ENCODE measurements at places on chromosomes 1 and 21.

DNA sequence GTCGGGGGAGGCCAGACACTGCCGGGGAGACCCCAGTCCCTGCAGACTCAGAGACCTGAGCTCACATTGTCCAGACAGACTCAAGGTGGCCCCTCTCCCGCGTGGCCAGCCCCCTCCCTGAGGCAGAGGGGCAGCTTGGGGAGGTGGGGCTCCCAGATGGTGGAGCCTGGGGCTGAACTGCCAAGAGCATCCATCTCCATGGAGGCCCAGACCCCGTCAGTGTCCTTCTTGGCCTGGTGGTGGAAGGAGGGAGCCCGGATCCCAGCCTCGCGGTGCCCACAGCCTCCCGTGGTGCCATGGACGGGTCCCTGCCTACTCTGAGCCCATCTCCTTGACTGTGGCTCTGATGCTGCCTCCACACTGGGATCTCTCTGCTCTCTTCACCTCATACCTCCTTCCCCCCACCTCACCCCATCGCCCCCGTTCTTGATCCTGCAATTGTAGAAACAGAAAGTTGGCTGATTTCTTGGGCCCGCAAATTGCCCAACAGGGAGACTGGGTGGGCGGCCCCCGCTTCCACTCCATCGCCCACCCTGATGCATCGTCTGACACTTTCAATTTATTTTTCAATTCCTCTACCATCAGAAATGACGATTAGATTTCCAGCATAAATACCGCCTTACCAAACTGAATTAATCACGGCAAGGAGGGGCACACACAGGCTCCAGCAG, 348.9 kb downstream of the MATN1 start:
- no peak for DNase-seq

- DNase-seq, result peak; percentile 71
Measured at GRCh38 chr1:109530457-109531087, 9.1 kb upstream of the GPR61 start.

GRCh38 chr1:162026881-162027280, 3.2 kb upstream of the OLFML2B start:
- DNase-seq, result no peak

DNA sequence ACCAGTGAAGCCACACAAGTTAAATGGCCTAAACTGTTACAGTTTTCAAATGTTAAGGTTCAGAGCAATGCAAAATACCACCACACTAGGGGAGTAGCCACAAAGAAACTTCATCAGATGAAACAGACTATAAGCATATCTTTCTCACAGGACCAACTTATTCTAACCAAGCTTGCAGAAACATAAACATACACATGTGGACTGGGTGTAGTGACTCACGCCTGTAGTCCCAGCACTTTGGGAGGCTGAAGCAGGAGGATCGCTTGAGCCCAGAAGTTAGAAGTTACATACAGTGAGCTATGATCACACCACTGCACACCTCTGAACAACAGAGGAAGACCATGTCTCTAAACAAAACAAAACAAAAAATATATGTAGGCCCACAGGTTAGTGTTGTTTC, 17.3 kb downstream of the WDR47 start:
- no peak for DNase-seq

- DNase-seq, result no peak
Measured at GRCh38 chr1:153791648-153792253, 16.5 kb downstream of the SLC27A3 start.

DNA sequence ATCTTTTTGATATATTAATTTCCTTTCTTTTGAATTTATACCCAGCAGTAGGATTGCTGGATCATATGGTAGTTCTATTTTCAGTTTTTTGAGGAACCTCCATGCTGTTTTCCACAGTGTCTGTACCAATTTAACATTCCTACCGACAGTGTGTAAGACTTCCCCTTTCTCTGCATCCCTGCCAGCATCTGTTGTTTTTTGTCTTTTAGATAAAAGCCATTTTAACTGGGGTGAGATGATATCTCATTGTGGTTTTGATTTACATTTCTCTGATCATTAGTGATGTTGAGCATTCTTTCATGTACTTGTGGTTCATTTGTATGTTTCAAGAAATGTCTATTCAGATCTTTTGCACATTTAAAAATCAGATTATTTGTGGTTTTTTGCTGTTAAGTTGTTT, 62.4 kb upstream of the STUM start:
- no peak for DNase-seq

GRCh38 chr1:209584231-209584672, 738 bp downstream of the CAMK1G start:
- DNase-seq, result no peak

- DNase-seq, result no peak
Measured at GRCh38 chr1:168427051-168427450, 116.7 kb downstream of the XCL2 start.

- no peak for DNase-seq
Measured at GRCh38 chr1:211732293-211732980, 57.0 kb upstream of the NEK2 start.

- no peak for DNase-seq
Measured at GRCh38 chr21:39661740-39662139, 49.0 kb downstream of the B3GALT5 start.

DNA sequence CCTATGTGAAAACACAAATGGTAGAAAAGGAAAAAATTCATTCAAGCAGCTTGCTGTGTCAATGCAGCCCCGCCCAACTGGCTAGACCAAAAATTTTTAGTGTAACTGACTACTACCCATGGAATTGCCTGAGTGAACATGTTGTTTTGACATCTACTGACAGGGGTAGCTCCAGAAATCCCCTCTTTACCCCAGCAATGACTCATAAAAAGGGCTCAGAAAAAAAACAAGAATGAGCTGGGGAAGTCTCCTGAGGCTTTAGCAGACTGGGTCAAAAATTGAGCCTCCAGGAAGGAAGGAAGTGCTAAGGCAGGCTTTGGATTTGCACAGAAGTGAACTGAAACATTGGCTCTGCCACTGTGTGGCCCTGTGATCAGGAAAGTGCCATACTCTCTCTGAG, 24.4 kb upstream of the FGGY start:
- DNase-seq, result no peak

DNA sequence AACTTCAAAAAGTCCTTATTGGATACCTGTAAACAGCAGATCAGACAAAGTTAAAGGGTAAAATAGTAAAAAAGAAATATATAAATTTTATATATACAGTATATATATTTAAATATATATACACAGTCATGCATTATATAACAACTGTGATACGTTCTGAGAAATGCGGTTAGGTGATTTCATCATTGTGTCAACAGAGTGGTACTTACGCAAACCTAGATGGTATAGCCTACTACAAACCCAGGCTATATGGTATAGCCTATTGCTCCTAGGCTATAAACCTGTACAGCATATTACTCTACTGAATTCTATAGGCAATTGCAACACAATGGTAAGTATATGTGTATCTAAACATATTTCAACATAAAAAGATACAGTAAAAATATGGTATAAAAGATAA, 222.7 kb downstream of the NUF2 start:
- no peak for DNase-seq

DNA sequence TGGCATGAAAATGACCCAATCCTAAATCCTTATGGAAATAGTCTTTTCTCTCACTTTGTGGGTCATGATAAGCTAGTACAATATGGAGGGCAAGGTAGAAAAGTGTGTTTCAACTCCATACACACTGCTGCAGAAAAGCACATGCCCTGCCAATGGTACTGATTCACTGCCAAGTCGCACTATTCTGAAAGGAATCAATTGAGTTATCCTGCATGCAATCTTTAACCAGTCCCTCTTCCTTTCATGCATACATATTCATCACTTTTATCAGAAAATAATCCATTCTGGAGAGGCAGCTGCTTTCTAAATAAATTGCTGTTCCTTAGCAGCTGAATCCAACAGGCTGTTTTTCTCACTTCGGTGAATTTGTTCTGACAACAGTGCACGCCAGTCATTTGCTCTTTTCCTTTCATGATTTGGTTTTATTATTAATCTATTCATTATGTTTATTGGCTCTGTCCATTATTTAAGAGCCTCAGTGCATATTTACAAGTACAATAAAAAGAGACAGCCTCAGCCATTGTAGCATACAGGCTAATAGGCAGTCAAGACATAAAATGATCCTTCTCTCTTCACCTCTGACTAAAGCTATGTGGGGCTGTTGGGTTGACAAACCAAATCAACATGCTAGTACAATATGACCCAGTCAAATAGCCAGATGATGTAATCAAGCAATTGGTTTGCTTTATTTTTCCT, 108.8 kb downstream of the CHD1L start:
- no peak for DNase-seq

Measured in pons (tissue), 1 donor.